ENCODE measurements at places on chromosomes 2 and 18.

GRCh38 chr2:246489-247144 lies 17.2 kb downstream of the SH3YL1 start:
- DNase-seq = peak; percentile 75

- DNase-seq = no peak
These were observed 787.9 kb upstream of the FANCL start for GRCh38 chr2:59029058-59029457.

DNA sequence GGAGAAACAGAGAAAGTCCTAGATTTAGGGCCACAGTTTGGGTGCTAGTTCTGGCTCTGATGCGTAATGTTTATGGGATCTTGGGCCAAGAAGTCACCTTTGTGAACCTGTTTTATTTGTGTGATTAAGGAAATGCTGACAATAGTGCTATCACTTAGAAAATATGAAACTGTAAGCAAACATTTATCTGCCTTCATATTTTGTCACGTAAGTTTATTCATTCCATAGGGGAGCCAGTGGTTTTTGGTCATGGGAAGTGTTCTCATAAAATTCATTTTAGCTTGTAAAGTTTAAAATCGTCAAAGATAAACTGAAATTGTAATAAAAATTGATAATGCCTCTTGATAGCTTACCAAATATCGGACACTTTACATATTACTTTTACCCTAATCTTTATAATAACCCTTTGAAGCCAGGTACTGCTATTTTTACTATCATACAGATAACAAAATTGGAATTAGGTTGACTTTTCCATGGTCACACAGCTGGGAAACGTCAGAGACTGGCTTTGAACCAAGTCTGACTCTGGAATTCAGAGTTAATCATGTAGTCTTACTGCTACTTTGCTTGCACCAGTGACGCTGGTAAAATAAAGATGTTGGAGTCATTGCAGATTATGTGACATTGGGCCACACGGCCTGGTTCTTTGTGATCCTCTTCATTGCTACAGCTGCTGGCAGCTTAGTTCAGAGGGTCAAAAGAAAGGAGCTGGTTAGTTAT lies 99.7 kb downstream of the ICA1L start:
- DNase-seq = peak; percentile 30

- peak; percentile 13 for DNase-seq
These were observed 360.0 kb downstream of the PTPRM start for GRCh38 chr18:7927119-7927518.

DNA sequence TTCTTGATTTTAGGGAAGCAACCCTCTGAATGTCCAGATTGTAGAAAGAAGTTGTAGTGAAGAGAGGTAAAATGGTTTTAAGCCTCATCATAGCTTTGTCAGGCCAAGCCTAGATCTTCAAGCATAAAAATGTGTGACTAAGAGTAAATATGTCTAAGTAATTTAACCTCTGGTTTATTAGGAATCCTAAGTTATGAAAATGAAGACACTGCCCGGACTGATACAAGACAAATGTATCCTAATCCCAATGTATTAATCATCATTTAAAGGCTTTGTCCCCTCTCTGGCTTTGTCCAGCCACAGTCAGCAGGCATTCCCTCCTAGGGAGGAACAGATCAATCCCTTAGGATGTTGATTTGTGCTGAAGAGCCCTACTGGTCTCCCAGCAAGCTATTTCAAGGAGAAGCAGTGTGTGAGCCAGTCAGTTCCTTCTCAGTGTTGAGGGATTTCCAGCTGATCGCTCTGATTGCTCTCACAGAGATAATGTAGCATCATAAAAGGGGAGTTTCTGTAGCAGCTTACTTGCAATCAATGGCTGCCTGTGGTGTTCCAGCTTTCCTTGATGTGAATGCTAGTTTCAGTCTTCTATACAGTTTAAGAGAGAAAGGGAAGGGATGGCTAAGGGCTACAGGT lies 796.1 kb downstream of the EPHA4 start:
- peak; percentile 19 for DNase-seq

- no peak for DNase-seq
These were observed 93.0 kb upstream of the MYO3B start for GRCh38 chr2:170084820-170085491.

DNA sequence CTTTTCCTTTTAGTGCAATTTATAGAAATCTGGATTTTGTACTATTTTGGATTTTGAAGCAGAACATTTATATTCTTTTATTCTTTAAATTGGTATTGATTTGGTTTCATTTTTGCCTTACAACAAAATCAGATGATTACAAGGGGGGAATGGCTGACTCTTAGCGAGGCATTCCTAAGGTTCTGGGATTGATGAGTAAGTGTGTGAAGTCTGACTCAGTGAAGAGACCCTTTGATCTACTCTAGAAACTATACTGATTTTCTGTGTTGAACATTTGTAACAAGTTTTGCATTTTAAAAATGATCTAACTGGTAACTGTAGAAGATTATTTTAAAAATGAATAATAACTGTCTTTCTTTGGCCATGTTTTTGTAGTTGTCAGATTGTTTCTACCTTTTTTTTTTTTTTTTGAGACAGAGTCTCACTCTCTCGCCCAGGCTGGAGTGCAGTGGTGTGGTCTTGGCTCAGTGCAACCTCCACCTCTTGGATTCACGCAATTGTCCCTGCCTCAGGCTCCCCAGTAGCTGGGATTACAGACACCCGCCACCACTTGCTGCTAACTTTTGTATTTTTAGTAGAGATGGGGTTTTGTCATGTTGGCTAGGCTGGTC lies 48.7 kb downstream of the TTC39C start:
- peak; percentile 66 for DNase-seq

DNA sequence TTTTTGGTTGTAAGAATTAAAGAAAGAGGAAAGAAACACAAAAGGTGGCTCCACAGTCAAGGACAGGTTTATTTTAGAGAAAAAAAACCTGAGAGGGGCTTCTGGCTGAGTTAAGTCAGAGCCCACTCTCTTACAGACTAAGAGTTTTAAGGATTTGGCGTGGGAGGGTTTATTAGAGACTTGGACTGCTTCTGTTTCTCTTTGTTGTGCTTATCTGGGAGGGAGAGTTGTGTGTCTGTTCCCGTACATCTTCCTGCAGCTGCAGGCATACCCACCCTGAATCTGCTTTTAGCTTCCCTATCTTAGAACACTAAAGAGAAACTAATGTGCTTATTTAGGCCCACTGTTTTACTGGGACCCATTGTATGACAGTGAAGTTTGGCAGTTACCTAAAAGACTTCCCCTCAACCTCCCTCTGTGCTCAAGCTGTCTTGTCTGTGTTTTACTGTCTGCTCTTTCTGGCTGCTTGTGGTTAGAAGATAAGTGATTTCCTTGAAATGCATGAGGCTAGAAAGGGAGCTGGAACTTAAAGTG lies 2.7 kb downstream of the RSAD2 start:
- DNase-seq = no peak

All from GM23248 (cell line).